ENCODE measurements at places on chromosomes 7 and 10.

DNA sequence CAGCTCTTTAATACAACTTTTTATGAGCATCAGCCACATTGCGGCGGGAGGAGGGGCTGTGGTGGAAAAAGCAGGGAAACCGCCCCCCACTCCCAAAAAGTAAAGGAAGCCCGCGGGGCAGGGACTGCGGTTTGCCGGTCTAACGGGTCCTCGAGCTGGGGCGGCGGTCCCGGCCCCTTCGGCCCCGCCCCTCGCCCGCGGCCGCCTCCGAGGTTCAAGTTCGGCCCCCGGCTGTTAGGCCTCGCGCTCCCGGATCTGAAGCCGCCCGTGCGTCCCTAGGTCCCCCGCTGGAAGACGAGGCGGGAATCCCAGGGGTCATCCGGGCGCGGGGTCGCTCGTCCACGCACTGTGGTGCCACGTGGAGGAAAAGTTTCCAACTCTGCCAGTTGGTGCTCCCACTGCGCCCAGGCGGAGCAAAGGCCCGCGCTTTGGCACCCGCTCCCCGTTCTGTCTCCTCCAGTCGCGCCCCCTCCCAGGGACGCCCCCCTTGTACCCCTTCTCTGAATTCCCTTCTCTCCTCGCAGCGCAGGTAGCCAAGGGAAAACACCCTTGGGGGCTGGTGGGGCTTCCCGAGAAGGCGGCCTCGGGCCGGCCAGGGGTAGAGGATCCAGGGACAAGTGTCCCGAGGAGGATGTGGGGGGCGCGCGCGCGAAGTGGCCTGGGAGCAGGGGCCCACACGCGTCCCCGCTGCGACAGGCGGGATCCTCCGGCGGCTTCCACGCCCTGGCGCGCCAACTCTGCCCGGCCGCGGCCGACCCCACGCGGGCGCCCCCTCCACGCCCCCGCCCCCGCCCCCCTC is 798 bp upstream of the AUTS2 start:
- no peak for DNase-seq

- no peak for DNase-seq
Observed at GRCh38 chr7:81487516-81487915, 282.3 kb downstream of the HGF start.

GRCh38 chr10:85927952-85928665 is 438.5 kb downstream of the GRID1 start:
- no peak for DNase-seq

- peak; percentile 42 for DNase-seq
Observed at GRCh38 chr7:132390705-132391104, 185.6 kb downstream of the PLXNA4 start.

DNA sequence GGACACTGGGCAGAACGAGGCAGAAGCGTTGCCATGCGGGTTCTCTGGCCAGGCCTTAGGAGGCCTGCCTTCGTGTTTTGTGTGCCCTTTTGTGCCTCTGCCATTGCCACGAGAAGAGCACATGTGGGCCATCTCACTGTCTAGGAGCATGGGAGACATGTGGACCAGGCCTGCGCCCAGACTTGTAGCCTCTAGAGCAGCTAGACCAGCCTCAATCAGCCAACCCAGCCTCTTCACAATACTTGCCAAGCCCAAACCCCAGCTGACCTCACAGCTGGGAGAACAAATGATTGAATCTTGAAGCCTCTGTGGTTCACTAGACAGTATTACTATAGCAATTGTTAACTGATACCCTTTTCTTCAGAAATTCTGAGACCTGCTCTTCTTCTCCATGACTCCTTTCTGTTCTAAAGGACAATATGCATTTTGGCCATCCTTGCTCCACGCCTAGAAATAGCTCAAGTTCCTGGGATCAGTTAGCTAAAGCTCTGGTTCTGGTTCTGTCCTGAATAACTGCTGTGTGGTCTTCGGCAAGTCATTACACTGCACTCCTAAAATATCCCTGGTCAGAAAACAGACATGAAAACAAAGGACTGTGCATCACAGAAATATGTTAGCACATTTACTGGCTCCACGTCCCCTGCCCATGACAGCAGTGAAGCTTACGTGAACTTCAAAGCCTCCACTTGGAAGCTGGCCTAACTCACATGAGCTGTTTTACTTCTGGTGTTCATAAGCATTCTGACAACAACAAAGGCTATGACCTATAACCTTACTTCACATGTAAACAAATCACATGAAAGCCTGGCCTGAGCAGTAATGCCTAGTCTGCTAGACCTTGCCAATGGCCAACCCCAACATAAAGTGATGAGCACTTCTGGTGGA is 72.3 kb upstream of the MKRN1 start:
- no peak for DNase-seq

DNA sequence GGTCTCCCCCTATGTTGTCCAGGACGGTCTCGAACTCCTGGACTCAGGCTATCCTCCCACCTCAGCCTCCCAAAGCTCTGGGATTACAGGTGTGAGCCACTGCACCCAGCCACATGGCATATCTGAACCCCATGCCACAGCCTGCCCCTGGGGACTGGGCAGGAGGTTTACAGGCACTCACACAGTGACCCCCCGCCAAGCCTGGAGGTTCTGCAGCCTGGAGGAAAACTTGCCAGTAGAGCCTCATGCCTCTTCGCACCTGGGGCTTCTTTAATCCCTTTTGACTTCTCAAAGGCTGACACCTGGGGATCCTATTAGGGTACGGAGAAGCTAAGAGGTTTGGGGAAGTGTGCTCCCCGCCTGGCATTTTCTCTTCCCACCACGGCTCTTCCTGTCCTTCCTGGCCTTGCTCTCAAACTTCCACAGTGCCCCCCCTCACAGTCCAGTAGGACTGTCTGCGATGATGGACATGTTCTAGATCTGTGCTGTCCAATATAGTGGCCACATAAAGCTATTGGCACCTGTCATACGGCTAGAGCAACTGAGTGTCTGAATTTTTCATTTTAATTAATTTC is 11.4 kb upstream of the KCP start:
- DNase-seq: no peak

DNA sequence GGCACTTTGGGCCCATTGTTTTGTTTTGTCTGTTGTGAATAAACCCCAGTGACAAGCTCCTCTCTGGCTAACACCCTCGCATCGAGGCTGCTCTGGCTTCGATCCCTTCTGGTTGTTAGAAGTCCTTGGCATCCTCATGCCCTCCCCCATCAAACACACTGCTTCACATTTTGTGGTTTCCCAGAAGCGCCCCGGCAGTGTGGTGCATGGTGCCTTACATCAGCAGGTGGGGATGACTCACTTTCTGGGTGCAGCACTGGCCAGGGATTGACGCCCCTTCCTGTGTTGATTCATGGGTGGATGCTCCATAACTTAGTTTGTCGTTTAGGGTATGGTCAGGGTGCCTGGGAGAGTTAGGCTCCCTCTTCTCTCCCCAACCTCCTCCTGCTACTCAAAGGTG is 51.4 kb downstream of the PLPP4 start:
- no peak for DNase-seq

GRCh38 chr7:78316110-78316509 is 517.5 kb downstream of the PHTF2 start:
- no peak for DNase-seq
